ENCODE measurements at places on chromosomes 5 and 9.

DNA sequence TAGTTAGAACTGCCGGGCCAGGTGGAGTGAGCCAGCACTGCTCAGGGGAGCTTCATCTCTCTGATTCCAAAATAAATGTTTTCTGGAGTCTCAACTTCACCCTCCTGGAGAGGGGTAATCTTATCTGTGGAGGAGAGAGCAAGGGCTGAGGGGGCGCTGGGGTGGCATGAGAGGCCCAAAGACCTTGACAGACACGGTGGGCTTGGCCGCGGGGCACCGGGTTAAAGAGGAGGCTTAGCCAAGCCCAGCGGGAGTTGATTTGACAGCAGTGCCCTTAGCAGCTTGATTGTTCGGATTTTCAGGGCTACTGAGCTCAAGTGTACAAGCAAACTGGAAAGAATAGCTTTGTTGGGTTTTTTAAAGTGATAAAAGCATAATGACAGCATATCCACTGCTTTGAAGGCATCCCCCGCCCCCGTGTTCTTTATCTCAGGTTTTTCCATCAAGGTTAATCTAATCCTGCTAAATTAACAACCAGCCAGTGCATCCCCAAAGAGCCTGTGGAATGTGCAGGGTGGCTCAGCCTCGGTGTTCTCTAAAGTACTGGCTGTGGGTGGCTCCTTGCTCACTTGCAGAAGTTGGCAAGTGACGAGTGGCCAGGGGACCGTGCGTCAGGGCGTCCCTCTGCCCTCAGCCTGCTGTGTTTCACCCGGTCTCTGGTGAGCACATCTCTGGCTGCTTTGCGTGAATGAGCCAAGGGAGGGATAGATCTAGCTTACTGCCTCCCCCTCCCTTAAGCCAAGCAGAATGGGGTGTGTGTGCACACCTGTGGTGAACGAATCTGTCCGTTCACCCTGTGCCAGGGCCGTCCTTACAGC is 5.5 kb downstream of the QRFP start:
- no peak for DNase-seq

- no peak for DNase-seq
Observed at GRCh38 chr9:97514531-97514930, 13.1 kb downstream of the TMOD1 start.

- no peak for DNase-seq
Observed at GRCh38 chr5:115033861-115034260, 135.8 kb downstream of the TRIM36 start.

GRCh38 chr5:38105801-38106200 is 152.6 kb upstream of the EGFLAM start:
- DNase-seq = no peak

GRCh38 chr9:110745676-110746075 is 77.1 kb downstream of the MUSK start:
- no peak for DNase-seq

DNA sequence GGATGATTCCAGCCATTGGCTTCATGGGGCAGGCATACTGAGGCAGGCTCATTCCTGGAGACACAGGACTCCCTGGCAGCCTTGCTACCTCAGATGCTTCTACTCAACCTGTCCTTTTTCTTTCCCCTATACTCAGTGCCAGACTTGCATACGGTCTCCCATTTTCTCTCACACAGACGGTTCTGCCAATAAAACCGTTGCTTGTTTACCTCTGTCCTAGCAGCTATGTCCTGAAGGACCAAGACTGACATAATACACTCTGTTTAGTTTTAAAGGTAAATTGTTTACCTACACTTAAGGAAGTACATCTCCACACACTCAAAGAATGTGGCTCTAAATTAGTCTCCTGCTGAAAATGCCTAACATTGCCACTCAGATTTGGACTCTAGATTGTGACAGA is 151.0 kb upstream of the RFX3 start:
- no peak for DNase-seq

DNA sequence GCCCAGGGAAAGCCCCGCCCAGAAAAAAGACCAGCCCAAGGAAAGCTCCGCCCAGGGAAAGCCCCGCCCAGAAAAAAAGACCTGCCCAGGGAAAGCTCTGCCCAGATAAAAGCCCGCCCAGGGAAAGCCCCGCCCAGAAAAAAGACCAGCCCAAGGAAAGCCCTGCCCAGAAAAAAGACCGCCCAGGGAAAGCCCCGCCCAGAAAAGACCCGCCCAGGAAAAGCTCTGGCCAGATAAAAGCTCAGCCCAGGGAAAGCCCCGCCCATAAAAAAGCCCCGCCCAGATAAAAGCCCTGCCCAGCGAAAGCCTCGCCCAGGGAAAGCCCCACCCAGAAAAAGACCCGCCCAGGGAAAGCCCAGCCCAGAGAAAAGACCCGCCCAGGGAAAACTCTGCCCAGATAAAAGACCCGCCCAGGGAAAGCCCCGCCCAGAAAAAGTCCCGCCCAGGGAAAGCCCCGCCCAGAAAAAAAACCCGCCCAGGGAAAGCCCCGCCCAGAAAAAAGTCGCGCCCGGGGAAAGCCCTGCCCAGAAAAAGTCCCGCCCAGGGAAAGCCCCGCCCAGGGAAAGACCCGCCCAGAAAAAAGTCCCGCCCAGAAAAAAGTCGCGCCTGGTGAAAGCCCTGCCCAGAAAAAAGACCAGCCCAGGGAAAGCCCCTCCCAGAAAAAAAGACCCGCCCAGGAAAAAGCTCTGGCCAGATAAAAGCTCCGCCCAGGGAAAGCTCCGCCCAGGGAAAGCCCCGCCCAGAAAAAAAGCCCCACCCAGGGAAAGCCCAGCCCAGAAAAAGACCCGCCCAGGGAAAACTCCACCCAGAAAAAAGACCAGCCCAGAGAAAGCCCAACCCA is 11.9 kb downstream of the GRIN1 start:
- no peak for DNase-seq

DNA sequence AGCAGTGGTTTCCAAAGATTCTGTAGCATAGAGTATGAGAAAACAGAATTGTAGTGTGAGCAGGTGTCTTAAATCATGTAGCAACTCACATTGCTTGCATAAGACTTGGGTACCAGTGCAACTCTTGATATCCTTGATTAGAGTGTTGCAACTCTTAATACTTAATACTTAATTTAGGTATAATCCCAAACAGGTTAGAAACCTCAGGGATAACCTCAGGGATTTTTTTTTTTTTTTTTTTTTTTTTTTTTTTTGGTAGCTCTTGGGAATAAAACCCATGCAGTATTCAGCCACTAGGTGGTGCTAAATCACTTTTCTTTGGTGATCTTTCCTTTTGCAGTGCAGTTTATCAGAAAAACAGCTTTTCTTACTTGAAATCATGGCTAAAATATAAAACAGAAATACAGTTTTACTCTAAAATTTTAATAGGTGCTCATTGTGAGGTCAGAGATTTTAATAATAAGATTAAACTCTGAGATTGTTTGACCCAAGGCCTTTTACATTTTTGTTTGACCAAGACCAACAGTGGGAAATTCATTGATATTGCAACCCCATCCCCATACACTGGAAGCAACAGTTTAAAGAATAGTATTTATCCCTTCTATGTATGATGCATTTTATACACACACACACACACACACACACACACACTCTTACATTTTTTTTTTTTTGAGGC is 55.3 kb downstream of the ERAP1 start:
- DNase-seq = peak; percentile 35

GRCh38 chr9:135647884-135648283 is 8.5 kb upstream of the GLT6D1 start:
- DNase-seq = no peak

DNA sequence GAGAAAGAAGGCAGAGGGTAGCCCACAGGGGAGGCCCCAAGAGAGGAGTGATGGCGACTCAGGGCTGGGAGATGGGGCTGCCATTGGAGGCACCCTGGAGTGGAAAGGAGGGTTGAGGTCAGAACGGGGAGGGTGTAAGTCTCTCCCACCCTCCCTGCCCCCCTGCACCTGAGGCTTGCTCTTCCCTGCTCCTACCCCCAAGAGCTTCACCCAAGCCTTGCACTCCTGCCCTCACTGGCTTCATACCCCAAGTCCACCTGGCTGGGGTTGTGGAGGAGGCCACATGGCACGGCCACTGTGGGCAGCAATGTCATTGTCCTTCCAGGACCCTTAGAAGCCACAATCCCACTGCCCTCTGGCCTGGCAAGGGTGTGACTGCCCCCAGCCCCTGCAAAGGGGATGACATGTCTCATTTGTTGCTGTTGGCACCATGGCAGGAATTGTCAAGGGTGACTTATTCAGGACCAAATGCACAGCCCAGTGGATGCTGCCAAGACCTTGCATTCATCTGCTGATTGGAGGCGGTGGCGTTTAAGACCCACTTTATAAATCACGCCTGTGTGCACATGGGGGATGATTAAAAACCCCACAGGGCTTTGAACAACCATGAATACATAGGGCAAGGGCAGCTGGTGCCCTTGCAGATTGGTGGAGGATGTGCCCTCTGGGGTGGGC is 47.6 kb upstream of the RNU6ATAC start:
- DNase-seq = no peak

DNA sequence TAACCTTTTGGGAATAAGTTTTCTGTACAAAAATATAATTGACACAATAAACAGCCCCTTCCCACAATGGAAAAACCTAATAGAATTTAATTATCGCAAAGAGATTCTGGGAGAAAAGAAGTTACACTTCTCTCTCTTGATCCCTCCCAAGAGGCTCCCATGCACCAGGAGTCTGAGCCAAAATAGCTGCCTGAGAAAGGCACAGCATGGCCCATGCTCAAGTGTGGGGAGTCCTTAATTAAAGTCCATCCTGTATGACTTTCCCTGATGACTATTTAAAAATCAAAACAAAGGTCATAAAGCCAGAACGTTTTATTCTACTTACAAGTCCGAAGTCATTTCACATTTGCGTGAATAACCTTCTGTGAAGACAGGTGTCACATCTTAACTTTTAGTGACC is 155.1 kb downstream of the SPOCK1 start:
- no peak for DNase-seq

DNA sequence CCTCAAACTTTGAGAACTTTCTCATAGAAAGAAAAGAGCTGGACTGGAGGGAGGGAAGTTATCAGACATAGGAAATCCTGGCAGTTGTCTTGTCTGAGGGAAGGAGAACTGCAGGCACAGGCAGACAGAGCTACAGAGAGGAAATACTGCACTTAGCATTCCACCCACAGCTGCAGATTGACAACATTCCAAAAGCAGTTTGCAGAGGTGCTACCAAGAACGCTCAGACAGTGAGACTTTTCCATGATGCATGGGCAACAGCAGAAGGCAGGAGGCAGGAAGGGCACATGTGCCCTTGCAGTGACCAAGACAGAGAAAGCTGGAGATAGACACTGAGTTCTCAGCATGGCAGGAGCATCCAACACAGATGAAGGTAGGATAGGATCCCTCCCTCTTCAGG is 327.5 kb upstream of the ZNF462 start:
- DNase-seq = no peak

DNA sequence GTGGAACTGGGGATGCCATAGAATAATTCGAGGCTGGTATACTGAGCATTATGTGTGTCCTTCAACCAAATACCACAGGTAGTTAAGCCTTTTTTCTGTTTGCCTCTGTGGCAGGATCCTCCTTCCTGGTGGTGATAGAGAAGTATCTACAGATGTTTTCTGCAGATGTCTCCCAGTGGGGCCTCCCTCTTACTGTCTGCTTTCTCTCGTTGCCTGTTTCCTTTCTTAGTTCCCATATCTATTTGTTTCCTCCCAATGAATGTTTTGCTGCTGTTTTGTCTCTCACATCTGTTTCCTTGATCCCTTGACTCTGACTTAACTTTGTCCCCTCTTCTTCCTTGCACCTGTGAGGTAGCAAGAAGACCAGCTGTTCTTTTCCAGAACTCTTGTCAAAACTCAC is 130.9 kb upstream of the NUDT12 start:
- no peak for DNase-seq

DNA sequence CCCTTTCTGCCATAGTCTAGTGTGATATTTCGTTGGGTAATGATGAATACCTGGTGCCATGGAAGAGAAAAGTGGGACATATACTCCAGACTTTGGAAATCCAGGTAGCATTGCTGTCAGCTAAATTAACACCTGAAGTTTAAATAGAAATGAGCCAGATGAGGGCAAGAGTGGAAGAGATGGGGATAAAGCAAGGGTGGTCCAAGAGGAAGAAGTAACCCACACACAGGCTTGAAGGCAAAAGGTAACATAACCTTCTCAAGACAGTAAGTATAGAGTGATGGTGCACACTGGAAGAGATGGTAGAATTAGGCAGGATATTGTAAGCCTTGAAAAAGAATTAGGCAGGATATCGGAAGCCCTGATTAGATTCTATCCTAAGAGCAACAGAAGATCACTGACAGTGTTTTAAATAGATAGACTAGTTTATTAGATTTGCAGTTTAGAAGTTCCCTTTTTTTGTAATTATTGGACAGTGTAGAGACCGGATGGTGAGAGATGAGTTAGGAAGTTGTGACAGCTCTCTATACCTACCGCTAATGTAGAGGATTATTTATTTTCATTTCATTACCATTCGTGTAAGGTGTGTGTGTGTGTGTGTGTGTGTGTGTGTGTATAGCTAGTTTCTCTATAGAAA is 16.8 kb downstream of the ANXA1 start:
- DNase-seq = no peak

GRCh38 chr5:125874717-125875116 is 548.5 kb upstream of the GRAMD2B start:
- DNase-seq = no peak

GRCh38 chr5:1791176-1791575 is 8.5 kb downstream of the MRPL36 start:
- no peak for DNase-seq

DNA sequence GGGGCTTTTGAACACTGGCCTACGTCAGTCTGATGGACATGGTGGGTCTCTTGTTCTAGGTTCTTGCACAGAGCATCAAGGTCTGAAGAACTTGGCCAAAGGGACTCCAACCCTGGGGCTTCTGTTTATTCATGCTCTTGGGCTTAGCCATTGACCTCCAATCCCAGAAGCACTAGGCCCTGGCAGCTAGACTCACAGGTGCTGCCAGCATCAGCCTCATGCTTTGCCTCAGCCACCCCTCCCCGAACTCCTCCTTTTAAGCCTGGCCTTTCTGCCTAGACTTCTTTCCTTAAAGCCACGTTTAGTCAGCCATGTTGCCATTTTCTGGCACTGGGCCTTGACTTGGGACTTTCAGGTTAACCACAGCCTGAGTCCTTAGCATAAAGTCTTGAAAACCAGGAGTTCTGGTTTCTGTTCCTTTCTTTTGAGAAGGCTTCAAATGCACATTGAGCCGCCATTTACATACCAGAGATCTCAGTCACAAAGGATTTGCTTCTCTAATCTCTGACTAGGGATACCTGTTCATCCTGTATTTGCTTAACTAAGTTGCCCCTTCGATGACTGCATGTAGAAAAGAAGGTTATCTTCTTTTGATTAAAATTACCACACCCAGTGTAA is 54.7 kb downstream of the ANGPTL2 start:
- DNase-seq = no peak

DNA sequence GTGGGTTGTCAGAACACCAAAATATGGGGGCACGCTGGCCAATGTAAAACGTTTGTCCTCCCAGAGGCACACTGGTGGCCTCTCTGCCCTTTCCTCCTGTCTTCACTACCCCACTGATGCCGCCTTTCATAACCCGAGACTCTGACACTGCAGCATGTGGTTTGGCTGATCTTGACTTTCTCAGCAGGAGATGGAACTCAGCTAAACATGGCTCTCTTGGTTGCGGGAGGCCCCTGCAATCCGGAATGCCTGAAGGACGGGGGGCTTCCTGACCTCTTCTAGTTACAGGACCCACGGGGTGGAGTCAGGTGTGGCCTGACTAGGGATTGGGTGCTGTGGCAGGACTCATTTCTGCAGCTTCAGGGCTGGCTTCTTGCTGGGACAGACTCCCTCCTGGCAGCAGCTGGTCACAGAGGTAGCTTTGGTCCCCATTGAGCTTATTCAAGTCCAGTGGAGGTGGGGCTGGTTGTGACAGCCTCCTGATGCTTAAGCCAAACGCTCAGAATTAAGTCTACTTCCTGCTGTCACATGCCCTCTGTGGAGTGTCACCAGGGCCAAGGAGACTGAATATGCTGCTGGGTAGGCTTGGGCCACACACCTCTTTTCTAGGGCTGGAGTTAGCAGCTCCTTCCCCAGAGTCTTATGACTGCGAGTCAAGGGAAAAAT is 44.2 kb downstream of the NXNL2 start:
- no peak for DNase-seq
